ENCODE measurements at places on chromosomes 6 and 20. TPM values are rescaled to one million over a fixed set of nuclear protein-coding genes. Genes with fewer than 3 reads are reported as not detected.

DNA sequence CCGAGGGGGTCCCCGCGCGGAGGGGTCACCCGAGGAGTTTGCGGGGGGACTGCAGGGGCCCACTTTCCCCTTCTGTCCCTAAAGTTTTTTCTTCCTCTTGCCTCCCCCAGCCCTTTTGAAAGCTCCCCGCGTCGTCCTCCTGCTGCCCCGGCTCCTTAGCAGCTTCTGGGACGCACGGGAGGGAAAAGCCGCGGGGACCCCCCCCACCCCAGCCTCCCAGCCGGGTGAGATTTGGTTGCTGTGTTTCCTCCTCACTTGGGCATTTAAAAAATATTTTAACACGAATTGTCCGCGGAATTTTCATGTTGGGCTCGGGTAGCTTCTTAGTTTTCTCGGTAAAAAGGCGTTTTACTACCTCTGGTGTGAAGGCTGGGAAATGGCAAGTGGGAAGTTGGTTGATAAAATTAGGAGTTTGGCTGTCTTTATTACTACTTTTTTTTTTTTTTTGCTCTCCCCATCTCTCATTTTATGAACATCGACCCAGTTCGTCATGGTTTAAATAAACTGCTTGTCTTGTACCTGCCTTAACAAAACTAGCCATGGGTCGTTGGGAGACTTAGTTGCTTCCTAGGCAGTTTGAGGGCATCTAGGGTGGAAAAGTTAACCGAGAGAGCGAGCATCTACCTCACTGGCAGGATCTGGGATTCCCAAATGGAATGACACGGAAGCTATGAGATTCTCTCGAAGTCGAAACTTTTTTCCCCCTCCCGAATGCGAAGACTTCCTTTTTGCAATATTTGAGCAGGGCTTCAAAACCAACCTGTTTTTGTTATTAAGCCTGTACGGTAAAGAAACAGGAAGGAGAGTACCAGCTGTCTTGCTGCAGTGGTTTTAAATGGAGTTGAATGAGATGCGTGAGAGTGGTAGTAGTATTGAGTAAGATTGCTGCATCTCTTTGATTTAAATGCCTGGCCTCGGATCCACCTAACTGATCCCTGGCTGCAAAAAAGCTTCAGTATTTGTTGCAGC lies 868 bp downstream of the NCOA3 start:
- DNase-seq = no peak

DNA sequence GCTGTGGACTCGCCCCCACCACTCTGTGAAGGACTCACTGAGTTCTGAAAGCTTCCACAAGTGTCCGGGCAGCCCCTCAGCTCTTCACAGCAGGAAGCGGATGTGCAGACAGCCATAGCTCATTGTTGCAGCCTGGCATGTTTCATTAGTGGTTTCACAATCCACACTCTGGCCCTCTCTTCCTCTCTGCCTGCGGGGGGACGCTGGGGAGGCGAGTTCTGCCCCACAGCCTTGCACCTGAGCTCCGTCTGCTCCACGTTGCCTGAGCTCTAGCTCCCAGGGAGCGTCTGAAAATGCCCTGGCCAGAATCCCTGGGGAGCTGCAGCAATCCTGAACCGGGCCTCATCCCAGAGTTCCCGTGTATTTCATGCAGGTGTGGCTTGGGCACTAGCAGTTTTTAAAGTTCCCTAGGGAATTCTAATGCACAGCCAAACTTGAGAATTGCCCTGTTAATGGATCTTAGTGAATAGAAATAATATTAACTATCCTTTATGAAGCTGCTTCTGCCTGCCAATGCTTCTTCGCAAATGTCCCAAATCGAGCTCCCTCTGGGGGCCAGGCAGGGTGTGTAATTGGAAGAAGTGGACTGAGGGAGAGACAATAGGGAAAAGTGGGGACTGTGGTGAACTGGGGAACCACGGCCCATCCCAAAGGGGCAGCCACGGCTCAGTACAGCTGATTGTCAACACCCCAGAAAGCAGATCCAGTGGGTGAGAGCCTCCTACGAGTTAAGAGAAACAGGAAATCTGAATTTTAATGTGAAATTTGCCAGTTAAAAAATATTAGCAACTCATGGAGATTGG lies 51.5 kb downstream of the CTCFL start:
- DNase-seq = peak; percentile 91

Gene FILIP1
- total RNA-seq = 0.59 TPM

DNA sequence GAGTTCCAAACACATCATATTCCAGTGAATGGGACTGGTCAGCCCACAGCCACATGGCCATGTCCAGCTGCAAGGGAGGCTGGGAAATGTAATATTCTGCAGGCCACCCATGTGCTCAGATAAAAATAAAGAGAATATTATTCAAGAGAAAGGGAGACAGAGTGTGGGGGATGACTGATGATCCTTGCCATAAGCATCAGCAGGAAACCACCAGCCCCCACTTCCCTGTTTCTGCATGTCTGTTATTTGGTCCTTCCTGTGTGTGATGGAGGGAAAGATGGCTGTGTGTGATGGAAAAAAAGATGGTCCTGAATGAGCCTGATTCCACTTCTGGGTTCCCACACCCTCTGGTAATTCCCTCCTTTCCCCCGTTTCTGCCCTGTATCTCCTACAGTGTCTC lies 13.1 kb upstream of the RSPO4 start:
- no peak for DNase-seq

Gene EYA2
- total RNA-seq = 0.26 TPM

Gene SALL4
- 0.46 TPM for total RNA-seq

DNA sequence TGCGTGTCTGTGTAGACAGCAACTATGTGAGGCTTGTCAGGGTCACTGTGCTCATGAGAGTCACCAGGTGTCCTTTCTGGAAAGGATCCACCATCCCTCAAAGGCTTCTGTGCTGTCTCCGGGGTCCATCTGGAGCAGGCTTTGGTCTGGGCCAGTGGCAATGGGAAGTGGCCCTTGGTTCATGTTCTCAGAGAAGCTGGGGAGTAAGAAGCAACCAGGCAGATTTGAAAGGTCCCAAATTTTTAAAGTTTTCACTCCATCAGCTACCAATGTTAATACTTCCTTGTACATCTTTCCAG lies 68.2 kb downstream of the GCNT2 start:
- no peak for DNase-seq

Gene BCL2L1
- total RNA-seq = 70.2 TPM

Gene SRMS
- 1.2 TPM for total RNA-seq

DNA sequence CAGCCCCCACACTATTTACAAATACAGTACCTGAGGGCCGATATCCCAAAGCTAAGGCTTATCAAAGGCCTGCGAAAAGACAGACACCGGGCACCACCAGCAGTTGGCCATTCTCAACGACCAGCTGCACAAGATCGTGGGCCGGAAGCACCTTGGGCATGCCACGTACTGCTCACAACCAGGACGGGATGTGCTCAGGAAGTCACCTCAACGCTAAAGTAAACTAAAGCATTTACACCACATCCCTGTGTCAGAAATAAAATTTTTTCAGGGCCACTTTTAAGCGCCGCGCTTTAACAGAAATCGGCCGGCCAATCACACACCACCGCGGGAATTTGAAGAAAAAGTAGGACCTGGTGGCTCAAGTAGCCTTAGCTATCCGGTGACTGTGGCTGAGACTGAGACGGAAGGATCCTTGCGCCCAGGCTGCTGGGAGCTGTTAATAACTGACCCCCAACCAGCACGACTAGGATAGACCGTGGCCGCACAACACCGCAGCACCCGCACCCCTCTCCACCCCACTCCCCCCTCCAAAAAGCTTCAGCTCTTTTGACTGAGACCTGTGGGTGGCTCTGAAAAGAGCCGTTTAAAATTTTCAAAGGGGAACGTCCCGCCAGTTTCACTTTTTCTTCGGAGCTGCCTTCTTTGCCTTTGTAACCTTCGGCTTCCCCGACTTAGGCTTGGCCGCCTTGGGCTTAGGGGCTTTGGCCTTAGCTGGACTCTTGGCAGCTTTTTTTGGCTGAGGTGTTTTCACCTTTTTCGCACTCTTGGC lies 131.2 kb upstream of the BTN3A2 start:
- peak; percentile 93 for DNase-seq

DNA sequence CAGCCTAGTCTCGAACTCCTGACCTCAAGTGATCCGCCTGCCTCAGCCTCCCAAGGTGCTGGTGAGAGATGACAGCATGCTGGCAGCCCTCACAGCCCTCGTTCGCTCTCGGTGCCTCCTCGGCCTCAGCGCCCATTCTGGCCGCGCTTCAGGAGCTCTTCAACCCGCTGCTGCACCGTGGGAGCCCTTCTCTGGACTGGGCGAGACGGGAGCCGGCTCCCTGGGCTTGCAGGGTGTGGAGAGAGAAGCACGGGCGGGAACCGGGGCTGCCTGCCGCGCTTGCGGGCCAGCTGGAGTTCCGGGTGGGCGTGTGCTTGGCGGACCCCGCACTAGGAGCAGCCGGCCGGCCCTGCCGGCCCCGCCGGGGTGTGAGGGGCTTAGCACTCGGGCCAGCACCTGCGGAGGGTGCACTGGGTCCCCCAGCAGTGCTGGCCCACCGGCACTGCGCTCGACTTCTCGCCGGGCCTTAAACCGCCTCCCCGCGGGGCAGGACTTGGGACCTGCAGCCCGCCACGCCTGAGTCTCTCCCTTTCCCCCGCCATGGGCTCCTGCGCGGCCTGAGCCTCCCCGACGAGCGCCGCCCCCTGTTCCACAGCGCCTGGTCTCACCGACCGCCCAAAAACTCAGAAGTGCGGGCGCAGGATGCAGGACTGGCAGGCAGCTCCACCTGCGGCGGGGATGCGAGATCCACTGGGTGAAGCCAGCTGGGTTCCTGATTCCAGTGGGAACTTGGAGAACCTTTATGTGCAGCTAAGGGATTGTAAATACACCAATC lies 31.5 kb upstream of the RANBP9 start:
- DNase-seq = no peak

GRCh38 chr20:38152175-38152620 lies 12.9 kb downstream of the TGM2 start:
- DNase-seq = no peak

- DNase-seq = no peak
Observed at GRCh38 chr6:38316099-38316868, 323.4 kb downstream of the BTBD9 start.

DNA sequence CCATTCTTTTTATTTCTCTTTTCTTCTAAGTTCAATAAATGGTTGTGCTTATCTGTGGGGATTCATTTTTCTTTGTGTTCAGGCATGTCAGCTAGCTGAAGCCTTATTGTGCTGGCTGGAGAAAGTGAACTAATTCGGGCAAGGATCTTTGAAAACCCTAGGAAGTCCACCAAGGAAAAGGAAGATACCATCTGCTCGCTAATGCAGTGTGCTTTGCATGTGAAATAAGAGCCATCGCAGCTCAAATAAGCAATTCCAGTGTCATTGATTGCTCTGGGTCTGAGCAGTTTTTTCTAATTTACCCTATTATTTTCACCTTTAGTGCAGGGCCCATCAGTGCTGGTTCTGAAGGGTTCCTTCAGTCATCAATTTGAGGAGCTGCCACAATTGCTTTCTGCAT lies 309.4 kb upstream of the SOX4 start:
- DNase-seq = no peak

DNA sequence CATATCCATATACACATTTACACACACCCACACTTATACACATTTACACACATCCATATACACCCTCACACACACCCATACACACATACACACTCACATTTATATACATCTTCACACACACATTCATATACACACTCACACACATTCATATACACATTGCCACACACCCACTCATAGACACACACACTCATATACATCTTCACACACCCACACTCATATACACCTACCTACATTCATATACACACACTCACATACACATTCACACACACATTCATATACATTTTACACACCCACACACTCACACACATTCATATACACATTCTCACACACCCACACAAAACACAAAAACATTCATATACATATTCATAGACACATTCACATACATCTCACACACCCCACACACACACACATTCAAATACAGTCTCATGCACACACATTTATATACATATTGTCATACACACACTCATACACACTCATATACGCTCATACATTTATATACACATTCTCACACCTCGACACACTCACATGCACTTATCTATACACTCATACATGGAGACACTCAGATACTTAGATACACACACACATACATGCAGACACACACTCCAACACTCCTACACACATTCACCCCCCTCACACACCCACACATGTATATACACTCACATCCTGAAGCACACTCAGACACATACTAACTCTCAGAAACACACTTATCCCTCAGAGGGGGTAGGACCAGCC lies 82.1 kb downstream of the MRPL14 start:
- no peak for DNase-seq

DNA sequence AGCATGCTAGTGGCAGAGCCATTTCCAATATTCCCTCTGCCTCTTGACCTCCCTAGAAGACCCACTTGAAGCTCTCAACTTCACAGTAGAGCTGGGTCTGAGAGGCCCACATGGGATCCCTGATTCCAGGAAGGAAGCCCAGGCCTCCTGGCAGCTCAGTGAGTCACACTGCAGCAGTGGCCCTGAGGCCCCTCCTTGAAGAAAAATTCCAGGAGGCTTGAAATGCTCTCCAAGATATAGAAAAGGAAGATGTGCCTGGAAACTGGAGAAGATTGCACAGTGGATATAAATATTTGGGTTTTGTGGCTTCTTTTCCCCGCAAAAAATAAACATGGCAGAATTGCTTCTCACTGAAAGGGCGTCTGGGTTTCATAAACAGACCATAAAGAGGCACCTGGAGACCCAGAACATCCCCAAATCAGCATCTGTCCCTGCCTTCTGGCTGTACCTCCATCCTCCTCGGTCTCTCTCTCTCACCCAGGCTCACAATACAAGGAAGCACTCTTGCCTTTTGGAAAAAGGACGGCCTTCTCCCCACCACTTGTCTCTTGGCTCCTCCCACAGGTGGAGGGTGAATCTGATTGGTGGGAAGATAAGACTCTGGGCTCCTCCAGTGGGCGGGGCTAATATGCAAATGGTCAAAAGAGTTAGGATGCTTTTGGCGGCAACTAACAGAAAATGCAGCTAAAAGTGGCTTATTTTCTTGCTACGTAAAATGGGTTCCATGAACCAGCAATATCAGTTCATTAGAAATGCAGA lies 200.0 kb upstream of the SULF2 start:
- DNase-seq = no peak

Gene BPIFB4
- not detected for total RNA-seq

GRCh38 chr20:53664121-53664520 lies 70.5 kb upstream of the ZNF217 start:
- no peak for DNase-seq

Gene OR2J2
- not detected for total RNA-seq

Gene DNMT3B
- total RNA-seq = 1.0 TPM

DNA sequence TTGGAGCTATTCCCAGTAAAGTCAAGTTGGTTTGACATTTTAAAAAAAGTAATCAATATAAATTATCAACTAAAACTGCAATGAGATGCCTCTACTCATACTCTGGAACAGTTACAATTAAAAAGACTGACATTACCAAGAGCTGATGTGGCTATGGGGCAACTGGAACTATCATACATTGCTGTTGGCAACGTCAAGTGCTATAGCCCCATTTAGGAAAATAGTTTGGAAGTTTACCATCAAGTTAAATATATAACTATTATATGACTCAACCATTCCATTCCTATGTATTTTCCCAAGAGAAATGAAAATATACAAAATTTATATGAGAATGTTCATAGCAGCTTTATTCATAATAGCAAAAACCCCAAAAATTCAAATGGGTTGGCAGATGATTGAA lies 111.4 kb upstream of the HDGFL1 start:
- no peak for DNase-seq

All from spleen (tissue), 13 donors.